ENCODE measurements at places on chromosomes 4 and X.

DNA sequence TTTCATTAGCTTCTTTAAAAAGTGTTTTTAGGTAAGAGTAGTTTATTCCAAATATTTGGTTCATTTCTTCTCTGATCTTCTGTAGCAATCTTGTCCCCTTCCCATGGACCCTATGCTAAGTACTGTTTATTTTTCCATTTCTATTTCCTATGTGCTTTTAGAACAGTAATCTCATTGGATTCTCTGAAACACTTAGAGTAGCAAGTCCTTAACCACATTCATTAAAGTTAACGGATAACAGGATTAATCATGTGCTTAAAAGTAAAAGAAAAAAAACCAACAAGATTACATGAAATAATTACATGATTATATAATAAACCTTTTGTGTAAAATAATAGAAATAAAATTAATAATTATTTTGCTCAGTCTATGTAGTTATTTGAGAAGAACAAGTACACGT lies 929.7 kb downstream of the C4orf33 start:
- DNase-seq, result no peak

- DNase-seq, result no peak
These were observed 81.0 kb downstream of the ADGRA3 start for GRCh38 chr4:22434895-22435294.

DNA sequence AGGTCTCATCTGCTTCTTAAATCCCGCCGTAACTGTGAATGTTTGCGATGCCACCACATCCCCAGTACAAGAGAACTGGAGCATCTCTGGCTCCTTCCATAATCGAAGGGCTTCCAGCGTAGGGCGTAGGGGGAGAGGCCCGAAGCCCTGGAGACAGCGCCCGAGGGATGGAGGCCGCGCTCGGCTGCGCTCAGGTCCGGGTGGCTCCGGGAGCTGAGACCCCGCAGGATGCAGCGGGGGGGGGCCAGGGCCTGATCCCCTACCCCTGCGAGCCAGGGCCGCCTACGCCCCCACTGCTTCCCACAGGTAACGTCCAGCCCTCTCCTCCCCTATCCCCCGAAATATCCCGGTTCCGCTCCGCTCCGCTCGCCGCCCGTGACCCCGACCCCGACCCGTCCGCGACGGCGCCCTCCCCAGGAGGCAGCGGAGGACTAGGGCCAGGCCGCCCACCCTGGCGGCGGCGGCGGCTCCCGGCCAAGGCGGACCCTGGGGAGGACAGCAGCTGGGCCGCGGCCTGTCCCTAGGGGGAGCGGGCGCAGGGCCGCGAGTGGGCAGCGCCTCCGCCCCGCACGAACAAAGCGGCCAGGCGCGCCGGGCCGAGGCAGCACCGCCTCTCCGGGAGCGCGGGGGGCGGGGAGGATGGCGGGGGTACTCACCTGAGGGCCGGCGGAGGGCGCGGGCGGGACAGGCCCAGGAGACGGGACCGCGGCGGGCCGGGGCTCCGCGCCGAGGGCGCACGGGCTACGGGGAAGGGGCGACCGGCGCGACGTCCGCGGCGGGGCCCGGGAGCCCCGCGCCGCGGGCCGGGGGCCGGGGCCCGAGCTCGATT lies 723 bp downstream of the WDFY3 start:
- no peak for DNase-seq

DNA sequence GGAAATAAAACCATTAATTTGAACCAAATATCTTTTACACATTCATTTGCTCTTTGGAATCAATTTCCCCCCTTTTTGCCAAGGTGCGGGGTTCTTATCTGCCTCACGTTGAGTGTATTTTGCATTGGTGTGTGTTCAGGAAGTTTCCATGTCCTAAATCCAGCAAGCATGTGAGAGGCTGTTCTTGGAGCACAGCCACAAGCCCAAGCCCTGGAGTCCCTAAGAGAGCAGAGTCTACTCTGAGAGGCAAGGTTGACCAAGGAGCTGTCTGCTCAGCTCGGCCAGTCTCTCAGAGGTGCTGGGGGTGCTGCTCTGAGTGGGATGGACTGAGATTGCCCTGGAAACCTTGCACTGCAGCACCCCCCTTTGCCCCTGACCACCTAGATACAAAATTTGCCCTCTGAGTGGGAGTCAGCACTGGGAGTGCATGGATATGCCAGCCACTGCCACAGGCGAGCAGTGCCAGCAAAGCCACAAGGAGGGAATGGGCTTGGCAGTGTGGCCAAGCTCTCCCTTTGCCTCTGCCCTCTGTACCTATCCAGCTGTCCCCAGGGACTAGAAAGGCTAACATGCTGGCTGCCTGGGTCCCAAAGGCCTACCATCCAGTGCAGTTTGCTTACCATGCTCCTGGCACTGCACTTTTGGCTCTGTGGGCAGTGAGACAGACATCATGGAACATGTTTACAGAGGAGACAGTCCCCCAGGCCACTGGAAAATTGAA lies 20.5 kb upstream of the FAM193A start:
- DNase-seq, result no peak

DNA sequence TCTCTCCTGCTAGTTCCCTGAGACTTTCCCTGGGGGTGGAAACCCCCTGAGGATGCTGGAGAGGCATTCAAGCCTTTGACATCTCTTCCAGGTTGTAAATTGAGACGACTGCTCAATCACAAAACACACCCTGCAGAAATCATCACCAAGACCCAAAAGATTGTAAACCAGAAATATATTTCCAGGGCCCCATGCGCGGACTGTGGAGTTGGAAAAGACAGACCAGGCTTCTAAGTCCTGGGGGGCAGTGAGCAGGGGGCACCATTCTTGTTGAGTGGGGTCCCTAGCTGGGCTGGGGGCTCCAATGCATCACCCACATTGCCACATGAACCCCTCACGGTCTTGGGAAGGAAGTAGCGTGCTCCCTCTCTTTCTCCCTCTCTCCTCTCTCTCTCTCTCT lies 87.9 kb upstream of the C4orf50 start:
- no peak for DNase-seq

GRCh38 chr4:68021185-68021584 lies 57.9 kb upstream of the TMPRSS11A start:
- no peak for DNase-seq

- DNase-seq, result no peak
These were observed 453.0 kb downstream of the PCDH11X start for GRCh38 chrX:92232182-92232581.

DNA sequence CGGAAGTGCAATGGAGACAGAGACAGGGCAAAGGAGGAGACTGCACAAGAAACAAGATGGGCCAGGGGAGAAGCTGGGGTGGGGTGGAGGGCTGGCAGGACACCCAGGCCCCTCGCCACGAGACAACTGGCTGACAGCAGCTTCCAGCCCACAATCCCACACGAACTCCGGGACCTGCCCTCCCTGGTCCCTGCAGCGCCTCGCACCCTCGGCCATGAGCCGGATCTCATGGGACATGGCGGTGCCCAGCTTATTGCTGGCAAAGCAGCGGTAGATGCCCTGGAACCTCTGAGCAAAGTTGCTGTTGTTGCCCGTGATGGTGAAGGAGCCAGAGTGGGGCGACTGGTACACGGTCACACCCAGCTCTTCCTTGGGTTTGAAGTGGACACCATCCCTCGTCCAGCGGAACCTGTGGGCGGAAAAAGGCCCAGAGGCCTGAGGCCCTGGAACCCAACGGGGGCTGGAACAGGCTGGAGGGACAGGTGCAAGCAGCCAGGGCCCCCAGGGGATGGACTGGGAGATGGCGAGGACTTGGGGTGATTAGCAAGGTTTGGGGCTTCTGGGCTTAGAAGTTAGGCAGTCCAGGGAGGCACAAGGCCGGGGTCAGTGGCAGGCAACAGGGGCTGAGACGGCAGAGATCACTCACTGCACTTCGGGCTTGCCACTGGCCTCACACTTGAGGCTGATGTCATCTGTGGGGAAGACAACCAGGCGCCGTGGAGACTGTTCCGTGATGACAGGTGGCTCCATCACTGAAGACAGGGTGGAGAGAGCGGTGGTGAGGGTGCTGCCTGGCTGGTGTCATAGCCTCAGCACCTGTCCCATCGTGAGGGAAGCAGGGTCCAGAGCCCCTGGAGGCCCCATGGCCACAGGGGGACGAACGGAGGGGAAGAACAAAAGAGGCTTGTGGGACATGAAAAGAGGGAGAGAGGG lies 13.8 kb downstream of the L1CAM start:
- DNase-seq, result no peak

DNA sequence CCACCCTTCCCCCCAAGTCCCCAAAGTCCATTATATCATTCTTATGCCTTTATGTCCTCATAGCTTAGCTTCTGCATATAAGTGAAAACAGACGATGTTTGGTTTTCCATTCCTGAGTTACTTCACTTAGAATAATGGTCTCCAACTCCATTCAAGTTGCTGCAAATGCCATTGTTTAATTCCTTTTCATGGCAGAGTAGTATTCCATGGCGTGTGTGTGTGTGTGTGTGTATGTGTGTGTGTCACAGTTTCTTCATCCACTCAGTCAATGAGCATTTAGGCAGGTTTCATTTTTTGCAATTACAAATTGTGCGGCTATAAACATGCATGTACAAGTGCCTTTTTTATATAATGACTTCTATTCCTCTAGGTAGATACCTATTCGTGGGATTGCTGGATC lies 107.5 kb upstream of the GALNT7 start:
- no peak for DNase-seq

- DNase-seq, result no peak
These were observed 69.7 kb upstream of the MAMLD1 start for GRCh38 chrX:150293311-150294013.

DNA sequence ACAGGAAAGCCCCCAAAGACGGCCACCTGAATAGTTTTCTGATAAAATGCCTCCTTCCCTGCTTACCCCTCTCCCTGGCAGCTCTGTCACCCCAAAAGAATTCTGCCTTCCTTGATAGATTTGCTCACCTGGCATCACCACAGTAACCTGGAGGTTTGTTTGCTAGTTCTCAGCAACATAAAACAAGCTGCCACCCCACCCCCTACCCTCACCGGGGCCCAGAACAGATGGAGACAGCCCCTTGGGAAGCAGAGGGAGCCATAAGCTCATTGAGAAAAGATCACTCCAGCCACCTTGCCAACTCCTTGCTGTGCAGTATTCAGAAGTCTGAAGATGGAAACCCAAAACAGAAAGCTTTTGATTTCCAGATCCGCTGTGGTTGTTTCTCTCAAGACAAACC lies 108.6 kb downstream of the DHX15 start:
- DNase-seq, result peak; percentile 28

DNA sequence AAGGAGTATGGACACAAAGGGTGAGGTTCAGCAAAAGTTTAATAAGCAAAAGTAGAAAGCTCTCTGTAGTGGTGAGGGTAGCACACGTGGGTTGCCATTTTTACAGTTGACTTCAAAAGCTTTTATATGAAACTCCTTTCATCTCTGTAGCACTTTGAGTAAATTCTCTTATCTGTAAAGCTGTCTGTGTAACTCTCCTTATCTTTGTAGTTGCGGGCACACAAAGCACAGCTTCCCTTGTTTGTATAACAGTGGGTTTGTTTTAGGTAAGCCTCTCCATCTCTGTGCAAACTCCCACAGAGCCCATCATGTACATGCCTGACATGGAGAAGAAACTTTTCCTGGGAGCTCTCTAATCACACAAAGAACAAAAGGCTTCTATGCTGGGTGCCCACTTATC lies 325.9 kb upstream of the PABPC5 start:
- no peak for DNase-seq

DNA sequence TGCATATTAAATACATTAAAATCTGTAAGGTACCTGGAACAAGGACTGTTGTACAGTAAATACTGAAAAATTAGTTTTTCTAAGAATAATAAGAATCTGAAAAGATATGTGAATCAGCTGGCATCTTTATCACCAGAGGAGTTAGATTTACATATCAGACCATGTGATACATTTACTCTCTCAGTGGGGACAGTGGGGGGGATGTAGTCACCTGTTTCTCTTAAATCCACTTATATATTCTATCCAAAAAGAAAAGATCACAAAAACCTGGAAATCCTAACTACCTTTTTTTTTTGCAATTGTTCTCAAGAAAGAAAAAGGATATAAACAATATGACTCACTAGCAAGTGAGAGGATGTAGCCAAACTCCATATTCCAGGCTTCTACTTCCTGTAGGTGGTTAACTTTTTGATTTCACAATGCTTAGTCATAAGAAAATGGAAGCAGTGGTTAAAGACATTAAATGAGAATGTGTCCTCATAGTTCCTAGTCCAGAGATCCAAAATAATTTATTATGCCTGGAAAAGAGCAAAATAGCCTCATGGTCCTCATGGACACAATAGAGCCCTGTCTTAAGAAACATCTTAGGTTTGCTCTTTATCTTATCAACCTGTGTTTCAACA lies 22.5 kb upstream of the MYOZ2 start:
- DNase-seq, result no peak

GRCh38 chr4:57163530-57164459 lies 53.6 kb upstream of the IGFBP7 start:
- DNase-seq, result peak; percentile 54

GRCh38 chr4:89640620-89641366 lies 196.2 kb downstream of the SNCA start:
- no peak for DNase-seq

DNA sequence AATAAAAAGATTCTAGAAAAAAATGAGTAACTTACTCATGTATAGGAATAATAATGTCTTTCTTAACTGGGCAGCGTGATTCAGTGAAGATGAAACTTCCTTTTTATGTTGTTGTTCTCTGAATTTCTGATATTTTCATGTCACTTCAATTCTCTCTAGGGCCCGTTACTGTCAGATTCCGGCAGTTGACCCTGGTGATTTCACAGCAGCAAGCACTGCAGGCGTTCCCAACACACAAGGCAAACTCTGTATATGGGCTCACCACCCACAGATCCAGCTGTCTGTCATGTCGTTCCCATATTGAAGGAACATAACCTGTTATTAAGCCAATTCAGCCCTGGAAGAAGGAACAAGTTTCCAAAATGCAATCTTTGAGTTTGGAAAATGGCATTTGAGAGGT lies 288.3 kb upstream of the GALNTL6 start:
- DNase-seq, result no peak

GRCh38 chr4:142129931-142130330 lies 493.5 kb downstream of the IL15 start:
- no peak for DNase-seq

GRCh38 chrX:14029039-14029424 lies 660 bp downstream of the GEMIN8 start:
- peak; percentile 51 for DNase-seq

DNA sequence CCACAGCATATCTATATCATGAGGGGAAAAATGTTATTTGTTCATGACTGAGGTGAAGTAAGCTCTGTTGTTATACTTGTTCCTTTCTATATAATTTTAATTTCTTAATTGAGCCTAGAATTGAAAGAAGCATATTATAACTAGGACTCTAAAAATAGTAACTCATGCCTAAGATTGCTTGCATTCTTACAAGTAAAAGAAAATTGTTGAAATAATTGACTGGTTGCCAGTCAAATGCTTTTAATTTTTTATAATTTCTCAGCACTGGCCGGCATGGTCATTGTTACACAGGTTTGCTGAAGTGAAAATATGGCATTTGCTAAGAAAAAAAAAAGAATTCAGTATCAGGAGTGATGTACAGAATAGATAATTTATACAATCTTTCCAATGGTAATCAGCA lies 104.8 kb downstream of the GASK1B start:
- no peak for DNase-seq

DNA sequence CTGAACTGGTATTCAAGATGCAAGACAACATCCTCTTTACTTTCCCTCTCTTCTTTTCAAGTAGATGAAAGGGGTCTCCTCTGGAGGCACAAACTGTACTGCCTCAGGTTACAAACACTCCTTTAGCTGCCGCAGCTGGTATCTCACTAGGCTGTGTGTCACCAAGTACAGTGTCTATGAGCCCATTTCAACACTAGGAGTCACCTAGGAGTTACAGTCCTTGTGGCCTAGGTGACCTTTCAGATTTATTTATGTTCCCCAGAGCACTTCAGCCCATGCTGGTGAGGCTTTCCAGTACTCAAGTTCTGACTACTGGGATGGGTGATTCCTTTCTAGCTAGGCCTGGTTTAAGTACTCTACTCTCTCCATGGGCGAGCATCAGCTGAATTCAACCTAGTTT lies 32.4 kb upstream of the TMLHE start:
- DNase-seq, result no peak
